NK-92 treated with Interleukin-12 subunit alpha and Interleukin-12 subunit beta, amount 100 ng/mL, for 24 hours (cell line): ENCODE measurements at places on chromosomes 7 and 10.

- no peak for DNase-seq
These were observed 74.7 kb downstream of the CACNB2 start for GRCh38 chr10:18214691-18215563.

DNA sequence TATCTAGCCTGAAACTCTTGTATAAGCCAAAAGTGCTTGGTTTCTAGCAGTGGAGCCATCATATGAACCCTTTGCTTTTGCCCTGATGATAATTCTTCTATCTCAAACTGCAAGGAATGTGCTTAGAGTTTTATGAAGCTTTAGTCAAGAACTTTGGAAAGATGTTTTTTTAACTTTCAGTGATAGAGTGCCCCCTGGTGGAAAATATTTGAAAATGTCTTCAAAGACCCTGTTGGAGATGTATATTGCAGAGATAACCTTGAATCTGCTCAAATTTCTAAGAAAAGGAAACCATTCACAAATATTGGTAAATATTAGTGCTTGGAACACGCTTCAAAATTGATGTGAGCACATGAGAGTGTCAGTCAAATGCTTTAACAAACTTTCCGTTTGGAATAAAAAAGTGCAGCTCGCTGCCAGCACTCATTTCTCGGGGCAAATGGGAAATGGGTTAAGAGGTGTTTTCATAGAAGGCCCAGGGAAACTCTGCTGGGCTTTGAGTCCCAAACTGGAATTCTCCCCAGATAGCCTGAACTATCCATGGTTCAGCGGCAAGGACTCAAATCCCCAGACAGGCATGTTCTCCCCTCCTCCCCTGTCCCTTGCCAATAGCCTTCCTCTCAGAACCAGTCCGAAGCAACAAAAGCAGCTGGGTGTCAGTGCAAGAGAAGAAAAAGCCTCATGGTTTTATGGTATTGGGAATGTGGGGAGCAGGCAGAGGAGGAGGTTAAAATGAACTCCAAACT lies 129.3 kb downstream of the MYOF start:
- DNase-seq: no peak

- DNase-seq: no peak
These were observed 10.2 kb downstream of the TCF7L2 start for GRCh38 chr10:112960151-112960681.

DNA sequence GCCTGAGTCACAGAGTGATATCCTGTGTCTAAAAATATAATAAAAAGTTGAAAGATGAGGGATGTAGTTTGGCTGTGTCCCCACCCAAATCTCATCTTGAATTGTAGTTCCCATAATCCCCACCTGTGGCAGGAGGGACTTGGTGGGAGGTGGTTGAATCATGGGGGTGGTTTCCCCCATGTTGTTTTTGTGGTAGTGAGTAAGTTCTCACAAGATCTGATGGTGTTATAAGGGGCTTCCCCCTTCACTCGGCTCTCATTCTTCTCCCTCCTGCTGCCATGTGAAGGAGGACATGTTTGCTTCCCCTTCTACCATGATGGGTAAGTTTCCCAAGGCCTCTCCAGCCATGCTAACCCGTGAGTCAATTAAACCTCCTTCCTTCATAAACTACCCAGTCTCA lies 25.1 kb upstream of the UBE3C start:
- DNase-seq: no peak

GRCh38 chr10:103763374-103764202 lies 91.8 kb downstream of the SH3PXD2A start:
- DNase-seq: no peak

DNA sequence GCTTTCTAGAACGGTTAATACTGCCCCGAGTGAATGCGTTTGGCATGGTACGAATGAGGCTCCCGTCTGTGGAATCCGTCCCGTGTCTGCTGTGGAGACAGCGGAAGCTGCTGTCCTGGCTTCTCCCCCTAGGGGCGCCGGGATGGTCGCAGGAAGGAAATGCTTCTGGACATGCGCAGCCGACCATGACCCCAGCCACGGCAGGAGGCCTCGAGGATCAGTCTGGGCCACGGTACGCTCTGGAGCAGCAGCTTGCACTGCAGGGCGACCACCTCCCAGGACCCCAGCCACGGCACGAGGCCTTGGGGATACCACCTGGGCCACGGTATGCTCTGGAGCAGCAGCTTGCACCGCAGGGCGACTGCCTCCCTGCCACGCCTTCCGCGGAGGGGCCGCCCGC lies 107.9 kb downstream of the CYTH3 start:
- DNase-seq: no peak

- DNase-seq: no peak
These were observed 9.6 kb downstream of the ZNF398 start for GRCh38 chr7:149156898-149157297.

DNA sequence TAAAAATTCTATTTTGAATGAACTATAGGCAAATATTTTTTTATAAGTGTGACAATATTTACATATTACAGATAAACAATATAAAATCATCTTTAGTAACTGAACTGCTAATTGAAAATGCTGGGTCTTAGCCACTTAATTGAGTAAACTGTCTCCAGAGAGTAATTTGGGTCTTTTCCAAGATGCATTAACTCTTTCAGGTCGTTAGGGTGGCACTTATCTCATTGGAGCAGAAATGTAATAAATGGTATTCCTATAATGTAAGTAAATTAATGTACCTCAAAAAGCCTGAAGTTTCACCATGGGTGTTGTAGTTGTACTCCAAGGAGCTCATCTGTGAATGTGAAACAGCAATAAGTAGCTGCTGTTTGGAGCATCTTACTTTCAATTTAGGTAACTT lies 208.5 kb downstream of the EXOC4 start:
- no peak for DNase-seq

- no peak for DNase-seq
These were observed 283.0 kb downstream of the HDAC9 start for GRCh38 chr7:18778594-18778993.

DNA sequence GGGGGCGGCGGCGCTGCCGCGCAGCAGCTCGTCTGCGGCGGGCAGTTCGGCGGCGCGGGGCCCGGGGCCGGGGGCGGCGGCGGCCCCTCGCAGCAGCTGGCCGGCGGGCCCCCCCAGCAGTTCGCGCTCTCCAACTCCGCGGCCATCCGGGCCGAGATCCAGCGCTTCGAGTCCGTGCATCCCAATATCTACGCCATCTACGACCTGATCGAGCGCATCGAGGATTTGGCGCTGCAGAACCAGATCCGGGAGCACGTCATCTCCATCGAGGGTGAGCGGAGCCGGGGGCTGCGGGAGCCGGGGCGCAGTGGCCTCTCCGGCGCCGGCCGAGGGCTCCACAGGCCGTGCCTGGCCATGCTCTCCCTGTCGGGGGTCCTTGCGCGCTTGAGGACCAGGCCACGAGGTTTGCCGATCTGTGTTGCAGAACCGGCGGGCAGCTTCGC lies 548 bp downstream of the AGAP3 start:
- peak; percentile 58 for DNase-seq

GRCh38 chr7:100859856-100860255 lies 7.3 kb upstream of the TRIP6 start:
- no peak for DNase-seq

DNA sequence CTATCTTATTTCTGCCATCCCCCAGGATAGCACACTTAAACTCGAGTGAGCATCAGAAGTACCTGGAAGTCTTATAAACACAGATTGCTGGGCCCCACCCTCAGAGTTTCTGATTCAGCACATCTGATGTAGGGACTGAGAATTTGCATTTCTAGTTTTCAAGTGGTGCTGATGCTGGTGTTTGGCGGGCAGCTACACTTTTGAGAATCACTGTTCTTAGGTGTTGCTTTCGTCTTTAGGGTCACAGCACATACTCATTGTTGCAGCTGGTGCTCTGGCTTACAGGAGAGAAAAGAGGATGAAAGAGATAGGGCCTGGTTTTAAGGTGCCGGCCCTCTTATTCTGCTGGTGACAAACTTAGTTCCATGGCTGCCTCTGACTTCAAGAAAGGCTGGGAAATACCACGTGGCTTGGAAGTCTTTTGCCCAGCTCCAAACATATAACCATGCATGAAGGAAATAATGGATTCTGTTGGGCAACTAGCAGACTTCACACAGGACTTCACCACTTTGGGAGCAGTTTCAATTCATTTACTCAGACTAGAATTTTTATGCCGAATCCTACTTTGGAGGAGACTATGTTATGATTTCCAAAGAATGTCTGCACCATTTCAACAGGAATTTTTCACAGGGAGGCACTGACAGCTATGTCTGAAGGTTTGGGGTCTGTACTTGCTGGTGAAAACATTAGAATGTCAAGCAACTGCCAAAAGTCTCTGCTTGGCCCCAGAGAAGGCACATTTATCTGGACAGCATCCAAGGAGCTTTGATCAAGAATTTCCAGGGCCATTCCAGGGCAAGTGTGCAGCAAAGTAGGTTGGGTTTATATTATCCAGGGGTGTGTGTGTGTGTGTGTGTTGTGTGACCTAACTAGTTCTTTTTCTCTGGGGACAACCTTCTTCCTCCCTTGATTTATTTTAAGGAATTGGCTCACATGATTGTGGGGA lies 6.9 kb upstream of the MINDY4 start:
- no peak for DNase-seq

DNA sequence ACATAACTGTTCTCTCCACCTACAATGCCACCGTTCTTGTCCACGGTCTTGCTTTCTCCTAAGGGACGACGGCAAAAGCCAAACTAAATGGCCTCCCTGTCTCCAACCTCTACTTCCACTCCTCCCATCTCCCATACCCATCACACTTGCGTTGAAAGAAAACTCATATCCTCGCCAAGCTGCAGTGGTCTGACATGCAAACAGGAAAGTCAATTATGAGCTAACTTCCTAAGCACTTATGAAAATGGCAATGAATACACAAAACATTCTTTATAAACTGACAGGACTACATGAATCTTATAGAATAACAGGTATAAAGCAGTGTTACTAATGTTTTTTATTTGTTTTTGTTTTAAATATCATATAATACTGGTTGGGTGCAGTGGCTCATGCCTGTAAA lies 46.4 kb downstream of the TYW1B start:
- no peak for DNase-seq

- no peak for DNase-seq
These were observed 63.1 kb downstream of the TLL2 start for GRCh38 chr10:96450529-96451207.

GRCh38 chr7:43328785-43329380 lies 216.4 kb downstream of the HECW1 start:
- DNase-seq: no peak

DNA sequence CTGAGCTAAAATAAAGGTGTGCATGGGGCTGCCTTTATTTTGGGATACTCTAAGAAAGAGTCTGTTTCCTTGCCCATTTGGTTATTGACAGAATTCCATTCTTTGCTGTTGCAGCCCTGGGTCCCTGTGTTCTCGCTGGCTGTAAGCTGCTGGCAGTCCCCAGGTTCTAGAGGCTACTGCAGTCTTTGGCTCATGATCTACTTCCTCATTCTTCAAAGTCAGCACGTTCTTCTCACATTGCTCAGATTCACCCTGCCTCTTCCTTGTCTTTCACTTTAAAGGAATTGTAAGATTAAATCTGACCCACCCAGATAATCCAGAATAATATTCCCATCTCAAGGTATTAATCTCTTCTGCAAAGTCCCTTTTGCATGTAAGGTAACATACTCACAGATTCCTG lies 620.3 kb downstream of the CCSER2 start:
- no peak for DNase-seq

- no peak for DNase-seq
These were observed 6.3 kb downstream of the COL28A1 start for GRCh38 chr7:7529328-7529727.

GRCh38 chr10:129615921-129616525 lies 149.0 kb downstream of the MGMT start:
- DNase-seq: no peak

GRCh38 chr7:127666602-127667001 lies 14.6 kb downstream of the SND1 start:
- DNase-seq: no peak

DNA sequence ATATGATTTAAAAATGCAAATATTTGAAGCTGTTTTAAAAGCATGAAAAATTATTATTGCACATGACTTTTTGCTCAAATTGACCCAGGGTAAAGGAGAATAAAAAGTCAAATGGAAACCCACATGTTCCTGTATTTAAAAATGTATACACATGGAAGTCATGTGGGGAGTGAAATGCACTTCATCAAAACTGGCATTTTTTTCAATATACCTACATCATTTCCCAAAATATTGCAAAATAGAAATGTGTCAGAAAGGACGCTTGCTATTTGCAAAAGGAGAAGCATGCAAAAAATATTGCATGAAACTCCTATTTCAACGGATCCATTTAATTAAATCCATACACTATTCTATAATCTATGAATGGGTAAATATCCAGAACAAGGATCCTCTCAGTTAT lies 117.0 kb downstream of the POU6F2 start:
- no peak for DNase-seq

GRCh38 chr7:95766657-95767056 lies 5.7 kb upstream of the DYNC1I1 start:
- DNase-seq: no peak

GRCh38 chr7:93948106-93948505 lies 26.6 kb downstream of the GNG11 start:
- no peak for DNase-seq

GRCh38 chr10:66836057-66836456 lies 89.8 kb upstream of the LRRTM3 start:
- DNase-seq: no peak

GRCh38 chr7:115548756-115549155 lies 481.8 kb downstream of the TFEC start:
- no peak for DNase-seq

- no peak for DNase-seq
These were observed 19.0 kb upstream of the TSPAN12 start for GRCh38 chr7:120876922-120877321.

DNA sequence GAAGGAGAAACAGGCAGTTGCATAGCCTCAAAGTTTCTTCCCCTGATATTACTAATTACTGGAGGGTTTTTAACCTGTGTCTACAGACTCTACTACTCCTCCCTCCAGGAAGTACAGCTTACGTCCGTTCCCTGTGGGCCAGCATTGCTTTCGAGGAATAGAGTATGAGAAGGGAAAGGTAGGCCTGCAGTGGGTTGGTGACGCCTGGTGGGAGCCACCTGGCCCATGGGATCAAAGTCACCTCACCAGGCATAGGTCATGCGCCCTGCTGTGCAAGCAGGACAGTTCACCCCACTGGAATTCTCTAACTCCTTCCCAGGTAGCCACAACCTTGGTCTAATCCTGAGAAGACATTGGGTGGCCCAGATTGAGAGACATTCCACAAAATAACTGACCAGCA lies 29.8 kb downstream of the LMTK2 start:
- no peak for DNase-seq

GRCh38 chr10:101303087-101303703 lies 50.8 kb upstream of the BTRC start:
- no peak for DNase-seq

DNA sequence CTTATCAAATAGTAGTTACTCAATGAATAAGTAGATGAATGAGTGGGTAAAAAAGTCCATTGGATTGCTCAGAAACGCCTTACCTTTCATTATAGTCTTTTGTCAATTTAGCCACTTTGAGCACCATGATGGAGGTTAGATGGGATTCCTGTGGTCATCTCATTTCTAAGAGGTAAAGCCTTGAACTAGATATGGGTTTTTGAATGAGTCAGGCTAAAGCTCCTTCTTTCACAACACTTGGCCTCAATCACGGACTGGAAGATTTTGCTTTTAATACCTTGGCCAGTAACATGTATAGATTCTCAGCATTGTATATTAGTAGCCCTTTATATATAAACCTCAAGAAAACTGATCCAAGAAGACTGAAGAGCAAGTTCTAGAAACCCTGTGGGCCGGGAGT lies 99.7 kb upstream of the CCDC6 start:
- no peak for DNase-seq
